SK-MEL-5 (cell line): ENCODE measurements at places on chromosomes 7 and 10.
A peak's percentile ranks its signal among the peaks of the same experiment; 100 is the strongest.

DNA sequence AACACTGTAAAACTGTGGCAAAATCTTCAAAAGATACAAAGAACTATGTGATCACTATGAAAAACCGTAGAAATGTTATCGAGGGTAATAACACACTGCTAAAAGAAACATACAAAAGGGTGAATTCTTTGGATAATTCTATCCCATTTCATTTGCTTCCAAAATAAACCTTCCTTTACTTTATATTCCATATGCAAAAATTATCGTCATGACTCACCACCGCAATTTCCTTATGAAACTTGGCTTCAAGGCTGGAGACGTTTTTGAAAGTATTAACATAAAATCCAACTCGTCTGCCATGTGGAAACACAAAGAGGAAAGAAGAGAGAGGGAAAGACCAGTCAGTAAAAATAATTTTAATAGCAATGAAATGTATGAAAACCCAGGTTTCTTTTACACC, 165.2 kb downstream of the AMPH start:
- peak; percentile 36 for DNase-seq

DNA sequence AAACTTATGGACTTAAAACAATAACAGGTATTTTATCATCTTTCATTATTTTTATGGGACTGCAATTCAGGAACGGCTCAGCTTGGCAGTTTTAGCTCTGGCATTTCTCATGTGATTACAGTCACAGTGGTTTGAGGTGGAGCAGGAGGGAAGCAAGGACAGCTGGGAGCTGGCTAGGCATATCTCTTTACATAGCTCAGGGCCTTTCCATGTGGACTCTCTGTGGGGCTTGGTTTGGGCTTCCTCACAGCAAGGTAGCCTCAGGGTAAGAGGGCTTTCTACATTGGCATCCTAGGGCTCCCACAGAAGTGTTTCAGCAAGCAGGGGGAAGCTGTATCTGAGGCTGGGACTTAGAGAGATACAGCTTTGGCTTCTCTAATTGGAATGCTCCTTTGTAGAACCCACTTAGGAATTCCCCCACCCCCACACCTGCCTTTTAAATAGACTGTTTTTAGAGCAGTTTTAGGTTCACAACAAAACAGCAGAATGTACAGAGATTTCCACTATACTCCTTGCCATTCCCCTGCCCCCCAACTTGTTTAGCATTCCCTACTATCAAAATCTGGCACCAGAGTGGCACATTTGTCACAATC, 26.6 kb upstream of the SDHAF3 start:
- no peak for DNase-seq

GRCh38 chr10:124997306-124997705, 55.4 kb downstream of the ZRANB1 start:
- no peak for DNase-seq

DNA sequence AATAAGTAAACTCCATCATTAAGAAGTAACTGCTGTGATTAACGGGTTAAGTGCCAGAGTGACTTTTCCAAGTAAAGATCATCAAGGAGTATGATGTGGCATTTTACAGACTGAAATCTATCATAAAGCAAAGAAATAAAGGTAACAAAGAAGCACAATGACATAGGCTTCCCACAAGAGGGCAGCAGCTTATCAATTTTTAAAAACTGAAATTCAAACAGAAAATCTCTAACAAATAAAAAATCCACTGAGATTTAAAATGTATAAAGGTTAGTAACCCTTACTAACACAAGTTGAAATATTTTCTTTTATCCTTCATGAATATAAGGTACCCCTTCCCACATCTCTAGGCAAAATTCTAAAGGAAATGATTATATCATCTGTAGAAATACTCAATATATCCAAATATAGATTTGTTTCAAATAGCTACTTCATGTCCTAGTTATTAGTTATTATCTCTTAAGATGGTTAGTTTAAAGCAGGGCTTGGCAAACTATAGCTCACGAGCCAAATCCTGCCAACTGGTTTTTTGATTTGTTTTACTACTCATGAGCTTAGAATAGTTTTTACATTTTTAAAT, 29.2 kb downstream of the FAM3C start:
- DNase-seq: peak; percentile 61

GRCh38 chr10:89540420-89540949, 5.1 kb upstream of the SLC16A12 start:
- DNase-seq: no peak

GRCh38 chr10:124075231-124075955, 18.0 kb downstream of the CHST15 start:
- DNase-seq: no peak

GRCh38 chr10:51029172-51029641, 45.1 kb upstream of the PRKG1 start:
- DNase-seq: no peak

- no peak for DNase-seq
These were observed 324.2 kb upstream of the ZMIZ1 start for GRCh38 chr10:78744491-78745090.

- peak; percentile 60 for DNase-seq
These were observed 10.6 kb downstream of the HABP2 start for GRCh38 chr10:113563306-113564088.

DNA sequence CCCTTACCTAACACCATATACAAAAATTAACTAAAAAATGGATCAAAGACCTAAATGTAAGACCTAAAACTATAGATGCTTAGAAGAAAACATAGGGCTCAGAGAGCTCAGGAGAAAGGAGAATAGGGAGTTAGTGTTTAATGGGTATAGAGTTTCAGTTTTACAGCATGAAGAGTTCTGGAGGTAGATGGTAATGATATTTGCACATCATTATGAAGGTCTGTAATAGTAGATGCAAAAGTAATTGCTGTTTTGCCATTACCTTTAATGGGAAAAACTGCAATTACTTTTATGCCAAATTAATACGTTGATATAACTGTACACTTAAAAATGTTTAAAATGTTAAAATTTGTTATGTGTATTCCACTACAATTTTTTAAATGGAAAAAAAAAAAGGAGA, 39.2 kb upstream of the NANOS1 start:
- DNase-seq: no peak

- no peak for DNase-seq
These were observed 10.4 kb downstream of the RAPGEF5 start for GRCh38 chr7:22346383-22347107.

GRCh38 chr10:126111516-126111915, 215.2 kb downstream of the FANK1 start:
- DNase-seq: no peak

- peak; percentile 56 for DNase-seq
These were observed 45.2 kb upstream of the BHLHA15 start for GRCh38 chr7:98165827-98166667.

- no peak for DNase-seq
These were observed 309.9 kb upstream of the IGFBP3 start for GRCh38 chr7:46230990-46231305.

GRCh38 chr10:58859526-58859925, 316.9 kb upstream of the PHYHIPL start:
- DNase-seq: no peak

- no peak for DNase-seq
These were observed 42.4 kb downstream of the REEP3 start for GRCh38 chr10:63563623-63564022.

GRCh38 chr10:14032406-14032998, 298.2 kb downstream of the FRMD4A start:
- DNase-seq: no peak

DNA sequence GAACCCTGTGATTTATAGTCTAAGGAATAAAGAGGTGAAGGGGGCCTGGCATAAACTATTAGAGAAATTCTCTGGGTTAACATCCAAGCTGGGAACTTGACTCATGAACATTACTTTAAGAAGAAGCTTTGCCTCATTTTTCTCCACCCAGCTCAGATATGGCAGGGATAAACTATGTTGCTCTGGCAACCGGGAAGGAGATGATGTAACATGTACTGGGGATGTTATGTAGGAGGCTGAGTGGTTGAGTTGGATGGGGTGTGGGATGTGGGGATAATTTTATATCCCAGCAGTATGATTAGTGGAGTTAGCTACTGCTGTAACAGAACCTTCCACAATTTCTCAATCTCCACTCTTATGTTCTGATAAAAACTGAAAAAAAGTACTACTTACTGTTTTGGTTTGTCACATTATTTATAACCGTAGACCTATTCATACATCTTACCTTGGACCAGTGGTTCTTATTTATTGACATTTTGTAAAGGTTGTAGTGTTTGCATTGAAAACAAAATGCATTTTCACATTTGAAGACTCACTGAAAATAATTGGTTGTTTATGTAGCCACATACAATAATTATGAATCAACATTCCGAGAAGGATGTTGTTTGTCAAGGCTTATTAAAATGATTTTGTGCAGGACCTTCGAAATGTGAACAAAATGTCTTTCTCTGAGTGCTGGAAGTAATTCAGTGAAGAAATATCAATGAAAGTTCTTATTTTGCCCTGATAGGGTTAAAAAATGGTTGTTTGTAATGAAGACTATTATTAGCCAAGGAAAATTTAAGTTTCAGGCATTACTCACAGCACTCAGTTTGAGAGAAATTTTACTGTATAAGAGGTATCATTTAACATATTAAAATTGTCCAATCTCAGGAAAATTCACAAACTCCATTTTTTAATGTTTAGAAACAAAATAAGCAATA, 1.3 kb downstream of the OR2F2 start:
- no peak for DNase-seq

DNA sequence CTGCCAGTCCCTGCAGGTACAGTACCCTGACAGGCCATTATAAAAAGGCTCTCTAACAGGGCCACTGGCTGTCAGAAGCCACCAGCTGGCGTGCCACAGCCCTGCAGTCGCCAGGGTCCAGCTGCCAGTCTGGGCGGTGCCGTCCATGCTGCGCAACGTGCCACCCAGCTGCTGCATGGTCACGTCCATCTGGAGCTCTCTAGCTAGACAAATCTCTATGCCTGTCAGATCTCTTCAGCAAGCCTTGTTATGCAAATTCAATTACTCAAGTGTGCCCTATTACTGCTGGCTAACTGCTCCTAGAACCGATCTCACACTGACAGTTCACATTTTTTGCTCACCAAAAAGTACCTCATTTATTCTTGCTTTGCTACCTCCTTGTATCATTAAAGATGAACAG, 75.9 kb downstream of the HIBADH start:
- no peak for DNase-seq

DNA sequence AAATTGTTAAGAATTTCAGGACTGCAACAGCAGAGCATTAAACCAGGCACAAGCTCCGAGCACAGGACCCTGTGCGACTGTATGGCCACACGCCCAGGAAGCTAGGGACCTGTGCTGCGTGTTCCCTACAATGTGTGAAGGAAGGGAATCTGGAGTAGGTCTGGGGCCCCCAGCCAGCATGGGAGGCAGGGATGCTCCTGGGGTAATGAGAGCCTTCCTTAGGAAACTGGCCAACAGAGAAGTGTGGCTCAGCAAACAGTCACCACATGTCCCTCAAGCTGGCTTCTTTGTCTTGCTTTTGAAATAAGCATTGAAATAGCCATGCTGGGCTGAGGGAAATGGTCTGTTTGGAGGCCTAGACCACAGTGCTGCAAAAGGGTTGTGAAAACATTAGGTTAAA, 8.2 kb downstream of the BLNK start:
- DNase-seq: no peak

DNA sequence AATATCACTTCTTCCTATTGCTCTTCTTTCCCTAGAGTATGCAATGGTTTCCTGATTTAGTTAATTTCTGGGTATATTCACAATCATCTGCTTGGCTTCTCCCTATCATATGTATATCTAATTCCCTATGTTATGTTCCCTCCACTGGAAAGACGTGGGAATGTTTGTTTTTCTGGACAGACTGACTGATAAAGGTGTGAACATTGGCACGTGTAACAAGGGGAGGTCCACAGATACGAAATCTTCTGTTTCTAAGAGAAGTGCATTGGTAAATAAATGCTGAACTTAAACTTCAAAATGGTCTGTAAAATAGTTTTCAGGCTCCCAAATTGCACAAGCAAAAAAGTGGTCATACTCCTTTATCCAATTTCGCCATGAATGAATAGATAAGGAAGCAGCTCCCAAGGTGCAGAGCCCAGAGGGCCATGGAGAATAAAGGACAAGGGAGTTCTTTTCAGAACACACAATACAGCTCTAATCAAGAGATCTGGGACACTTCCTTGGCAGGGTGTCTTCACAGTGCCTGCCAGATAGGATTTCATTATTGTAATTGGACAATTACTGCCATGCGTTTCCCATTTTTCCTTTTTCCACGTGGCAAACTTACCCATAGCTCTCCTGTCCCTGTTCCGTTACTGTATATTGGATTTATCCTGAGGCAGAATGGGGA, 141.9 kb downstream of the RNF133 start:
- DNase-seq: peak; percentile 19

DNA sequence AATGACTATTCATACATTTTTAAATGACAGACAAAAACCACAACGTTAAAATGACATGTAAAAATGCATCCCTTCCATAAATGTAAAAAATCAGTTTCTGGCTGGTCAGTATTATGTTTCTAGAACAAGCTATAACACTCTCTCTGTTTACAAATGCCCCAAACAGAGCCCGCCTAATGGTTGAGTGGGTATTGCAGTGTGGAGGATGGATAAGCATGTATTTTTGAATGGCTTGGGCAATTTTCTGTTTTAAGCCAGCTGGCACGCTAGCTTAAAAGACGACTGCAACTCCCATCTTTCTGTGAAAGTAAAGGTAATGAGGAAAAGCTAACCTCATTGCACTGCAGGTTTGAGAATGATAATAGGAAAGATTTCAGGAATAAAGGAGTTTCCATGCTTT, 430.7 kb downstream of the PARD3 start:
- no peak for DNase-seq

DNA sequence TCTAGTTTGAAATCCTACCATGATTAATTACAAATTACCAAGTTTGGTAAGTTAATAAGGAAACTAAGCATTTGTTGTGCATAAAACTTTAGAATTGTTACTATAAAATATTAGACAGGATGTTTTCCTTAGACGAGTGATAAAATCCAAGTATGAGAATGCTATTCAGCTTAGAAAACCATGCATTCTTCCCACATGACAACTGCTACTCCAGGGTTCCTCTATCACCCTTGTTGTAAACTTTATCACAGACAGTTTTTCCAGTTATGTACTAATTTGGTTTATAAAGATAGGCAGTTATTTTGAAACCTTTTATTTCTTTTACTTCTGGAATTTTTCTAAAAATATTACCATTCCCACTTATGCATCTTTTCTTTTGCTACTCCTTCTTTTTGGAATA, 52.0 kb downstream of the SIRT1 start:
- no peak for DNase-seq

DNA sequence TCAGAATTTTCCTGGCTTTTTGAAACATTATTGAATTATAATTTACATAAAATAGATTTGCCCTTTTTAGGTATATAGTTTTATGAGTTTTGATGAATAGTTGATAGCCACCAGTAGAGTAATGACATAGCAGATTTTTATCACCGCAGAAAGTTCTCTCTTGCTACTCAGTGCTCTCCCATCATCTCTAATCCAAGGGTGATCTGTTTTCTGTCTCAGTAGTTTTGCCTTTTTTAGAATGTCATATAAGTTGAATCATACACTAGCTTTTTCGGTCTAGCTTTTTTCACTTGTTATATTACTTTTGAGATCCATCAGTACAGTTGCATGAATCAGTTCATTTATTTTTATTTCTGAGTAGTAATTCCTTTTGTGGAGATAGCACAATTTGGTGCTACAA, 17.9 kb downstream of the RSBN1L start:
- DNase-seq: no peak

- no peak for DNase-seq
These were observed 12.5 kb downstream of the ADK start for GRCh38 chr10:74163319-74164068.
